ENCODE measurements at places on chromosomes 13 and 19.

- peak; percentile 48 for DNase-seq
Measured at GRCh38 chr19:50461066-50461875, 15.0 kb upstream of the EMC10 start.

DNA sequence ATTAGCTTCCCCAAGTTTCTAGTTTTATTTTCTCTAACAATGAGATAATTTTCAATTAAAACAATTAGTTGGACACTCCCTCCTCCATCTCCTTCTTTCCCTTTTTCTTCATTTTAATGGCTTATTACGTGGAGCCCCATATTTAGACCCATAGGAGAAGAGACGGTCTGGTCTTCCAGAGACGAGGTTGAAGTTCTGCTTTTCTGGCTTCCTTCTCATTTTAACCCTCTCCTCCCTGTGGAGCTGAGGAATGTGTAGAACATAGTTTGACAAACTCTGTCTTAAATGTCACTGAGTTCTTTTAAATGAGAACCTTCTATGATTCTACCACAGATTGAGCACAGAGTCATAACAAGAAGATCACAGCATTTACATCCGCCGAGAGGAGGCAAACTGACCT, 86.8 kb downstream of the EDNRB start:
- no peak for DNase-seq

DNA sequence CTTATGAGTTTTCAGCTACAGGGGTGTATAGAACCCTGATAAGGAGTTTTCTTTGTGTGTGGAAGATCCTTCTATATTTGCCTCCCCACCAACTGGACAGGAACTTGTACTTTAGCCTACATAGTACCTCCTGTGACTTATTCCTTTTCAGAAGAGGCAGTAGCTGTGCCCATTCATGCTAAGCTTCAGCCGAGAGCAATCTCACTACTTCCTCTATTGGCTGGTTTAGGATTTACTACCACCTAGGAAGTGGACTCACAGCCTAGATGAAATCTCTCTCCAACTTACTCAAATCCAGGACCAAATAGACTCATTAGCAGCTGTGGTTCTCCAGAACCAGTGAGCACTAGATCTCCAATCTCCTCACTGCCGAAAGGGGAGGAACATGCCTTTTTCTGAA, 2.3 kb upstream of the REX1BD start:
- DNase-seq: no peak

DNA sequence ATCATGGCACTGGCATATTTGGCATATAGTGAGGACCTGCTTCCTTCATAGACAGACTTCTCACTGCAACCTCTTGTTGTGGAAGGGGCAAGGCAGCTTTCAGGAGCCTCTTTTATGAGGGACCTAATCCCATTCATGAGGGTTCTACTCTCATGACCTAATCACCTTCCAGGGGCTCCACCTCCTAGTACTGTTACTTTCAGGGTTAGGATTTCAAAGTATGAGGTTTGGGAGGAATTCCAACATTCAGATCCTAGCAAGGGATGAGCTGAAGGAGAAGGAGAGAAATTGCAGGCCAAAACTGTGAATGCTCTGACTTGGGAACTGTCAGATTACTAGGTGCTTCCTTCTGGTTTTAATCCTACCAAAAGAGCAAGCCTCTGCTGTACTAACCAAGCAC, 87.8 kb downstream of the LMO7 start:
- DNase-seq: no peak

- no peak for DNase-seq
Measured at GRCh38 chr19:55451163-55451964, 8.3 kb upstream of the SHISA7 start.

- DNase-seq: no peak
Measured at GRCh38 chr13:94433055-94433961, 46.2 kb downstream of the DCT start.

GRCh38 chr19:4362831-4363545, 19.6 kb downstream of the MPND start:
- DNase-seq: no peak

DNA sequence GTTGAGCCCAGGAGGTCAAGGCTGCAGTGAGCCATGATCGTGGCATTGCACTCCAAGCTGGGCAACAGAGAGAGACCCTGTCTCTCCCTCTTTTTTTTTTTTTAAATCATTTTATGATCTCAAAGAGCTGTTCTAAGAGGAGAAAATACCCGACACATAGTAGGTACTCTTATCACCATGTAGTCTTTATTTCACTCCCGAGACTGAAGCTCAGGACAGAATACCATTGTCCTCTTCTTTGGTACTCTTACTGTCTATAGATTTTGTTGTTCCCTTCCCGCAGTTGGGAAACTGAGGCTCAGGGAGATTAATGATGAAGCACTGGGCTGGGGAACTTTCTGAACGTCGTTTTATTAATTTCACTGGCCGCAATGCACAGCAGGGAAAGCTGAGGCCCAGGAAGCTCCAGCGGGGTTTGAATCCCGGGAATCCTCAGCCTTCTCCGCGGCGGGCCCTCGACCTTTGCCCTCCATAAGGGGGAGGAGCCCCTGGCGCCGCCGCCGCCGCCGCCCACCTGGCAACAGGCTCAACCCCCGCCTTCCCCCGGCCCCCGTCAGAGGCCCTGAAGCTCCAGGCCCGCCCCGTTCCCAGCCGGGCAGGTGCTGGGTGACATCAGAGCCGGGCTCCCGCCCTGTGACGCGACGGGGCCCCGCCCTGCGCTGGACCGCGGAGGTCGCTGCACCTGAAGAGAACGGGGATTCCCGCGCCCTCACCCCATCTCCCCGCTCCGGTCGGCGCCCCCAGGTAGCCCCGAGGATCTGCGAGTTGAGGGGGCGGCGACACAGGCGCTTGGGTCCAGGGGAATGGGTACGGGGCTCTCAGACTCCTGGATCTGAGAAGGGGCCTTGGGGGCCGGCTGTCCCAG, 1.6 kb downstream of the MYH14 start:
- DNase-seq: no peak

DNA sequence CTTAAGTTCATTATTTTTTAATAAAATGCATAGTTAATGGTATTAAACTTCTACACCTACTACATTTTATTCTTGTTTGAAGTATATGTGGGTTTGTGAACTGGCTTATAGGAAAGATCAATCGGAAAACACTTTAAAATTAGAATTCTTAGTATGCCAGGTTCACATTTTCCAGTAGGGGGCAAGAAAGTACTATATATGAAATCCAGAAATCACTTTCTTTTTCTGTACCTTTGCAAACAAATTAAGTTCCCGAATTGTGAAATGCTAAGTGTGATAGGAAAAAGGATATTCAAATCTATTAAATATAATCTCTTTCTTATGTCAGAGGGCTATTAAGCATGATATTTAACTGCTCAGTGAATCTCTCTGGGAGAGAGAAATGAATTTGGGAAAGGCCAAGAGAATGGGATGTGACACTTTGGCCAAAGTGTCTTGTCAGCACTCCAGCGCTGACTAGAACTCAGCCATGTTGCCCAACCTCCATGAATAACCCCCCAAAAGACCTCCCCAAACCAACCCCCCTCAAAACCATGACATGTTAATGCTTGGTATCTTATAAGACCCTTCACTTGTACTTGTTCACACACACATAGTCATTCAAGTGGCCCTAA, 122.6 kb upstream of the SLC10A2 start:
- no peak for DNase-seq

GRCh38 chr19:33809960-33810359, 13.3 kb downstream of the KCTD15 start:
- DNase-seq: no peak

DNA sequence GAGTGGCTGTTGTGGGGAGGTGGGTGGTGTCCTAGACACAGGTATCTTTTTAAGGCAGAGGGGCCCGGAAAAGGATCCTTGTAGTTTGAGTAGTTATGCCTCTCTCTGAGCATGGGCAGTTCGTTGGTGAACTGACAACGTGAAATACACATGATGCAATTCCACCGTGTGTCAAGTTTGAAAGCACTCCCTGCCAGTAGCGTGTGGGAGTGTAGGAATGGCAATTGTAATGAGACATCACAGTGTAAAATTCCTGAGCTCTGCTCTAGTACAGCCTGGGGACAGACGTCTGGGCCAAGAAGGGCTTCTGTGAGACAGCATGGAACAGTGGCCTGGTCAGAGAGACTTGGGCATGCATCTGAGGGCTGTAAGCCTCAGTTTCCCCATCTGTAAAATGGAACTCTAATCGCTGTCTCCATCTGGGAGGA, 10.4 kb upstream of the ASF1B start:
- no peak for DNase-seq

GRCh38 chr19:3679581-3679980, 20.7 kb downstream of the PIP5K1C start:
- no peak for DNase-seq

- DNase-seq: no peak
Measured at GRCh38 chr19:49073514-49074378, 1.2 kb upstream of the KCNA7 start.

DNA sequence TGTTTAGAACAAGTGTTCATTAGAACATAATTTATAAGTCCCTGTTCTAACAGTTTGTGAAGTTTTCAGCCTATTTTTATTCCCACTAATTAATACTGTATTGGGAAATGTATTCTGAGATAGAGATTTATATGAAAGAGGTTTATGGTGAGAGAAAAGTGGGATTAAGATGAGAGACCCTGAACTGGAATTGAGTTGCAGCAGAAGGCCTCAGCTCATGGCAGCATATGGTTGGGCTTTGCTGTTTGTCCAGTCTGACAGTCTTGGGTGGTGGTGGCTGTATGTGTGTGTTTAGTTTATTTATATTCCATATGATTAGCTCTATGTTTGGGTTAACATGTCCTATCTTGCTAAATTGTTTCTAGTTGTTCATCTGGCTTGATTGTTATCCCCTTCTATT, 575.1 kb downstream of the SLITRK5 start:
- no peak for DNase-seq

DNA sequence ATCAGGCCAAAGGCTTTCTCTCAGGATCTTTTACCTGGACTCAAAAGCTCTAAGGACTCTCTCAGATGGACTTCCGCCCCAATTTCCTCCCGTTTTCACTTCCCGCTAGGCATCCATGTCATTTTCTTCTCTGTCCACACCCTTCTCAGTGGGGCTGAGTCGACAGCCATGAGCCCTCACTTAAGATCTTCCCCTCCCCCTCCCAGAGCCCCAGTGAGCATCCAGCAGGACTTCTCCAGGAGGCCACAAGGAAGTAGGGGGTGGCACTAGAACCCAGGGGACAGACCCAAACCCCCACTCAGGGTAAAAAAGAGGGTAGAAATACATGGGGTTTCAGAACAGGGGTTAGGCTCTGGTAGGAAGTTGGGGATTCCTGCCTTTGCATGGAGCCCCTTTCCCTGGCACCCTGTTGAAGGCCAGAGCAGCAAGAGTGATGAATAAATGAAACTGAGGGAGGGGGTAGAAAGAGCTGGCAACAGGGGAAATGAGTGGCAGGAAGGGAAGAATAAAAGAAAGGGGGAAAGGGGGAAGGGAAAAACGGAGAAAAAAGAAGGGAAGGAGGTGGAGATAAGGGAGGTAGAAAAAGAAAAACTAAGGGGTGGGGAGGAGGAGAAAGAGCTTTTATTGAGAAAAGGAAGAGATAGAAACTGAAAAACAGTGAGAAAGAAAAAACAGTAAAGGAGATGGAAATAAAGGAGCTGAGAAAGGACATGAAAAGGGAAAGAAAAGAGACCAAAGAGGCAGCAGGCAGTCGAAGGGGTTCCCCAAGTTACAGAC, 42.3 kb downstream of the DEDD2 start:
- no peak for DNase-seq

GRCh38 chr19:1230783-1231489, 6.9 kb downstream of the CBARP start:
- no peak for DNase-seq
